CD14-positive monocyte (primary cell): ENCODE measurements at places on chromosomes 6 and 20.
A peak's percentile ranks its signal among the peaks of the same experiment; 100 is the strongest.

- no peak for DNase-seq
These were observed 655 bp upstream of the NDUFAF4 start for GRCh38 chr6:96898241-96898851.

- no peak for DNase-seq
These were observed 15.4 kb upstream of the IYD start for GRCh38 chr6:150353445-150353844.

- no peak for DNase-seq
These were observed 21.6 kb downstream of the MGME1 start for GRCh38 chr20:17990278-17990972.

GRCh38 chr6:39706819-39707335 lies 18.3 kb downstream of the KIF6 start:
- DNase-seq, result no peak

GRCh38 chr6:14621518-14621917 lies 503.9 kb downstream of the CD83 start:
- peak; percentile 12 for DNase-seq

- no peak for DNase-seq
These were observed 309.9 kb upstream of the NOX3 start for GRCh38 chr6:155765275-155766194.

- DNase-seq, result no peak
These were observed 206.6 kb upstream of the PREP start for GRCh38 chr6:105609375-105609991.

DNA sequence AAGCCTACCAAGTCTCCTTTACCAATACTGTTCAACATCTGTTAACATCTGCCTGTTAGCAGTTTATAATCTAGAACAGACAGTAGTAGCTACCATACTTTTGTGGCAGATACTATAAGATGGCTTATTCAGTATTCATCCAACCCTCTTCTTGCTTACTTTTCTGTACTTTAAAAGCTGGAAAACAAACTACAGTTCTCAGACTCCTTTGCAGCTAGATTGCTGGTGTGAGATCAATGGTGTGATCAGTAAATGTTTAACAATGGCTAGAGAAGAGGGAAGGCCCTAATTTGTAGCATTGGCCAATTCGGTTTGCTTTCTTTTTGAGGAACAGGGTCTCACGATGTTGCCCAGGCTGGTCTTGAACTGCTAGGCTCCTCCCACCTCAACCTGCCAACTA lies 3.5 kb upstream of the REV3L start:
- no peak for DNase-seq

GRCh38 chr20:38715646-38716045 lies 8.6 kb upstream of the SLC32A1 start:
- no peak for DNase-seq

- DNase-seq, result no peak
These were observed 1.8 kb downstream of the ADAM33 start for GRCh38 chr20:3679749-3680700.

DNA sequence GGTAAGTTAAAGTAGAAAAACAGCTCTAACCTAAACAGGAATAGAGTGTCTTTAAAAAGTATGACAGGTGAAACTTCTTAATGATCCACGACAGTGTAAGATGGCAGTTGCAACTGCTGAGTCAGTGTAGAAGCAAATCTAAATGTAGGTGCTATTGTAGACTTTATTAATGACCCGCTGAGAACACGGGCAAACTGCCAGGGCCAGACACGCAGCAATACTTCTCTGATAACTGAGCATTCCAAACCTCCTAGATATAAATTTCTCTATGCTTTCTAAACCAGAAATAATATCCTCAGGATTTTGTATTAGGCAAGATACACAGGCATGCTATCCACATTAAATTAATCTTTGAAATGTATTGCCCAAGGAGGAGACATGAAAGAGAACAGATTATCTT lies 1076.4 kb downstream of the HACE1 start:
- no peak for DNase-seq

DNA sequence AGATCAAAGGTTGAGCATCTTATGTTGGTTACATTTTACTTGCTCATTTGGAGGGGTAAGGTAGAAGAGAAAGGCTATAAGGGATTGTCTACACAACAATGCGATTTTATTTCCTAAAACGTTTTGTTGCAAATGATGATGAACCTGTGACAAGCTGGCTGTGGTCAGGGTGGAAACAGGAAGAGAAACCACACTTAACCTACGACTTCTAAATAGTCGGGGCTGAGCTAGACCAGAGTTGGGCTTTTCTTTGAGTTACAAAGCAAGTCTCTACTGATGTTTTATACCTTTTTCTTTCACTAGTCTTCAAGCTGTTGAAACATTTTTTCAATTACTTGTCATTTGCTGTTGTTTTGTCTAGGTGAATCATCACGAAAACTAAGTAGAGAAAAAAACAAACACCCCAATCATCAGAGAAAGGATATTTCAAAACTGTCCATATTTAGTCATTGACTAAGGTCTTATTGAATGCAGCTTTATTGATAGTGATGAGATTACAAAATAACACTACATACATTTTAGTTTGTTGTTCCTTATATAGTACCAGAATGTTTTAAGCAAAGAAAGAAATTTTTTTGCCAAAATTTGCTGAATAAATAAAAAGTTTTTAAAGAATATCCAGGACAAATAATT lies 18.0 kb downstream of the KLHL31 start:
- DNase-seq, result peak; percentile 74

GRCh38 chr20:33790566-33790965 lies 20.6 kb upstream of the CHMP4B start:
- no peak for DNase-seq

- no peak for DNase-seq
These were observed 50.5 kb upstream of the LRRC1 start for GRCh38 chr6:53744321-53744720.

DNA sequence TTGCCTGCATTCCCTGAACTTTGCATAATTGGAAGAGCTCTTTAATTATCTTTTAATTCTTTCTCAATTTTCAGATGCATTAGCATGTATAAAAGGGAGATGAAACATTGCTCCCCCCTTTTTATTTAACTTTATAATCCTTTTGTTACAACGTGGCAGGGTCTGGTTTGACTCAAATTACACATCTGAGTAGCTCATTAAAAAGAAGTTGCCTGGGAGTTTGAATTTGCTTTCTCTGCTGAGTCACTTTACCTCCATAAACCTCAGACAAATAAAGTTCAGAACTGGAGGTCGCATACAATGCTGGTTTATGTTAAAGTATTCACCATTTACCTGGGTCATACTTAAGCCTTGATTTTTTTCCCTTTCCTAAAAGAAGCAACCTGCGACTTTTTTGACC lies 495.2 kb downstream of the PREX1 start:
- no peak for DNase-seq

DNA sequence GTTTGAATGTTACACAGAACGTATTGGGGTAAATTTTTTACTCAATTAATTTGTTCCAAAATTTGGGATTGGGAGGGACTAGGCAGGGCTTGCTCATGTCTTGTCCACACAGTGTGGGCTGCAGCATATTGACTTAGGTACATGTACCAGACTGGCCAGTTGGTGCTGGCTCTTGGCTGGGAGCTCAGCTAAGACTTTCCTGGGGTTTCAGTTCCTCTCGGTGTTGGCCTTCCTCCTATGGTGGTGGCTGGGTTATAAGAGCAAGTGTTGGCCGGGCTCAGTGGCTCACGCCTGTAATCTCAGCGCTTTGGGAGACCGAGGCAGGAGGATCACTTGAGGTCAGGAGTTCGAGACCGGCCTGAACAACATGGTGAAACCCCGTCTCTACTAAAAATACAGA lies 4.9 kb downstream of the CENPQ start:
- DNase-seq, result no peak

DNA sequence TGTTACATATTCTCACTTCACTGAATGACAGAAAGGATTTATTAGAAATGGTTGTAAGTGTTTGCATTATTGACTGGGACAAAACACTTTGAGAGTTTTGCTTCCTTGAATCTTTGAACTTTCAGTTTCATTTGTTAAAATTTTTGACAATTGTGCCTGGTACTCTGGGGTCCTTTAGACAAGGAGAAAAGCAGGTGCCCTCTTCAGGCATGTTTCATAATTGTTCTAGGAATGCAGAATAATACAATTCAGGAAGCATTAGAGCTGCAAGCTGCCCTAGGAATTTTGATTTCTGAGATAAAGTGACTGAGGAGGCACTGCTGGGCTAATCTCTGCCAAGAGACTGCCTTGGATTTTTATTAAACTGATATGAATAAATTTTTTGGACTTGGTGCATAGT lies 49.7 kb downstream of the TOP1 start:
- no peak for DNase-seq
